ENCODE measurements at places on chromosomes 16 and 17.

- DNase-seq: no peak
Observed at GRCh38 chr17:27438348-27438998, 17.8 kb upstream of the KSR1 start.

- DNase-seq: no peak
Observed at GRCh38 chr16:56547949-56548567, 16.8 kb upstream of the MT4 start.

GRCh38 chr17:12790249-12791106 lies 1.2 kb downstream of the ARHGAP44 start:
- no peak for DNase-seq

- no peak for DNase-seq
Observed at GRCh38 chr16:49930841-49931240, 74.9 kb upstream of the ZNF423 start.

- DNase-seq: no peak
Observed at GRCh38 chr17:2949469-2950044, 113.8 kb downstream of the OR1D5 start.

DNA sequence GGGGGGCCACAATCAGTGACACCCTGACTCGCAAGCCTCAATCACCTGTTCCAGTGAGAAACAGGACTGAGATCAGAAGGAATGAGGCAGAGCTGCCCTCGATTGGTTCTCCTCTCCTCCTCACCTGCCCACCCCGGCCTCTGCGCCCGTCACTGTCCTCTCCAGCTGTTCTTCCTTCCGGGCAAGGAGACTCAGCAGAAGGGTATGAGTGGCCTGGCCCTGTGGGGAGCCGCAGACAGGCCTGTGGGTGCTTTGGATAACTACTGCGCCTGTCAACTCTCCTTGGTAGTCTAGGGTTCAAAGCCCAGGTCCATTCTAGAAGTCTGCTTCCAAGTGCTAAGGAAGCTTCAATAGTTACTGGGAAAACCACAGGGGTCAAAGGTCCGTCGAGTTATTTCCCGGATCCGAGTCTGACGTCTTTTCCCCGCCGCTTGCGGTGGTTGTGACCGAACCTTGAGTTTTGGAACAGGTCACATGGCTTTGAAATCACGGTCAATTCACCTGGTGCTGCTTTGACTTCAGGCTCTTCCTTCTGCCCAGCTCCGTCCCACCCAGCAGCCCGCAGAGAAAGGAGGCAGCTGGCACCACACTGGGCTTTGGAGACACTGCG lies 8.3 kb downstream of the CARD14 start:
- no peak for DNase-seq

GRCh38 chr16:346587-346986 lies 5.9 kb downstream of the AXIN1 start:
- DNase-seq: no peak

- no peak for DNase-seq
Observed at GRCh38 chr16:11896486-11897176, 19.1 kb downstream of the GSPT1 start.

GRCh38 chr16:85555719-85556455 lies 57.2 kb upstream of the GSE1 start:
- no peak for DNase-seq

DNA sequence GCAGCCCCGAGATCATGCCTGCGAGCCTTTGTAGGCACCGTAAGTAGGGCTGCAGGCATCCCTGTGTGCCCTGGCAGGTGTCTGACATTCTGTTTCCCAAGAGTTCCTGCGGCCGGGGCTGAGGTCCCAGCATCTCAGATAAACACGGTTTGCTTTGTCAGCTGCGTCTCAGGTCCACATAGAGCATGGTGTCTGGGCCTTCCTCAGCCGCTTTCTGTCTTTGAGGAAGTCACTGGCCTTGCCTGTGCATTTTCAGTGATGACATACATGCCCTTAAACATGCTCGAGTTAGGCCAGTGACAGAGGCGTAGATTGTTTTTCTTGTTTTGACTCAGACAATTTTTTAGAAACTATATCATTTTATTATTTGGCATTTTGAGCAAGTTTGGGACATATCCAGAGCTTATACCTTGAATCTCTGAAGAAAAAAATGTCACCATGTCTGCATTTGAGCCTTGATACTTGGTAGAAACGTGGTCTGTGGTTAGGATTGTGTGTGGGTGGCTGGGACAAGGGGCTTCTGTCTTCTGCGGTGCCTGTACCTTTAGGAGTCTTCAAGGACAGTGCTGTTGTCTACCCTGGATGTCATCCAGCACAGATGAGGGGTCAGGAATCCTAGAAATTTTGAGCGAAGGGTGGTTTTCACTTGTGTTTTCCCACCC lies 105.8 kb downstream of the SNX29 start:
- DNase-seq: no peak

DNA sequence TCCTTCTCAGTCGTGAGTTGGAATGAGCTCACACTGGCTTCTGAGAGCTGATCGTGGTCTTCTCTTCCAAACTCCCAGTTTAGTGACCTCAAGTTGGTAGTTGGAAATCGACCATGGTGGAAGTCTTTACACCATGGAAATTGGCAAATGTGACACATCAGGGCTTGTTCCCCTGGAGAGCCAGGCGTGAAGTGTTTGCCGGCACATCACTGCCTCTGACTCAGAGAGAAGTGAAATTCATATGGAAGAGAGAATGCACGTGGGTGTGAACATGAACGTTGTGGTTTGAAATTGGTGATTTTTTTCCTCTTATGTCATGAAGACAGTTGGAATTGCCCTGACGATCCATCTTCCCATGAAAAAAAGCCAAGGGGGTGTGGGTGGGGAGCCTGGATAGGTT lies 47.4 kb downstream of the AXIN2 start:
- no peak for DNase-seq

DNA sequence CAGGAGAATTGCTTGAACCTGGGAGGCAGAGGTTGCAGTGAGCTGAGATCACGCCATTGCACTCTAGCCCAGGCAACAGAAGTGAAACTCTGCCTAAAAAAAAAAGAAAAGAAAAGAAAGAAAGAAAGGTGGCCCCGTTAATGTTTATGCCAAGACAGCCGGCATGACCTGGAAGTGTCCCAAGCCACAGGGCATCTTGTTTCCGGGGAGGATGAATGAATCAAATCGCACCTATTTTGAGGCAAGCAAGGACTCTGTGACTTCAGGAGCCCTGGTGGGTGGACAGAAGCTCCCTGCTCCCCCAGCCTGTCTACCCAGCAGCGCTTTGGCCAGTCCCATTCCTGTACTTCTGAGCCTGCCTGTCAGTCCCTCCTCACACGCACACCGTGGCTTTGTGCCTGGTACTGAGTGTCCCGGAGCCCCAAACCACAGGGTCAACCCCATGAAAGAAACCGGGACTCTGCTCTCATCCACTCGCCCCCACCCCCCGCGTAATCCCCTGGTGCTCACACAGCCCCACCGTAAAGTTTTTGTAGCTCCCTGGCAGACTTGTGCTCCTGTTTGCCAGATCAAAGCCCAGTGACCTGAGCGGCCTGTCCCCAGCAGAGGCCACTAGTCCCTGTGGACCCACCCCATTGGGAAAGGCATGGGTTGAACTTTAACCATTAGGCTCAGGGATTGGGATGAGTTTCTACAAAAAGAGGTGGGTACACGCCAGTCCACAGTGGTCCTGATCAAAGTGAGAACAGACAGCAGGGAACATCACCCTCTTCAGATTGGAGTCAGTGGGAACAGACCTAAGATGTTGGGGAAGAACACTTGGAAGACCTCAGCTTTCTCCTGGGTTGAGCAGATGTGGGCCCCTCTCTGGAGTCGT lies 19.3 kb downstream of the CD2BP2 start:
- DNase-seq: no peak

GRCh38 chr16:66551788-66552285 lies 539 bp upstream of the CKLF start:
- no peak for DNase-seq

DNA sequence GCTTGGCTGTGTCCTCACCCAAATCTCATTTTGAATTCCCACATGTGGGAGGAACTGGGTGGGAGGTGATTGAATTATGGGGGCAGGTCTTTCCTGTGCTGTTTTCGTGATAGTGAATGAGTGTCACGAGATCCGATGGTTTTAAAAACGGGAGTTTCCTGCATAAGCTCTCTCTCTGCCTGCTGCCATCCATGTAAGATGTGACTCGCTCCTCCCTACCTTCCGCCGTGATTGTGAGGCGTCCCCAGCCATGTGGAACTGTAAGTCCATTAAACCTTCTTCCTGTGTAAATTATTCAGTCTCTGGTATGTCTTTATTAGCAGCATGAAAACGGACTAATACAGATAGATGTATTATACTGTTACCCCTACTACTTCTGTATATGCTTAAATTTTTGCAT lies 3.6 kb downstream of the SPATA33 start:
- DNase-seq: no peak

DNA sequence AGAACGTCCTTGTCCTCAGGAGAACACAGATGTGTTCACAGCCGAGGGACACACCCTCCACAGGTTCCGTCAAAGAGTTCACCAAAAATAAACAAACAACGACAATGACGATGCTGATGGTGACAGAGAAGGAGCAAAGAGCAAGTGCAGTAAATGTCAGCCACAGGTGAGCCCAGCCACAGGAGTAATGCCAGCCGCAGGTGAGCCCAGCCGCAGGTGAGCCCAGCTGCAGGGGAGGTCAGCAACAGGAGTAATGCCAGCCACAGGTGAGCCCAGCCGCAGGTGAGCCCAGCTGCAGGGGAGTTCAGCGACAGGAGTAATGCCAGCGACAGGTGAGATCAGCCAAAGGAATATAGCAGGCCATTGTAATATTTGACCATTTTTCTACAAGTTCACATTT lies 315.2 kb downstream of the FOXL1 start:
- DNase-seq: no peak

- no peak for DNase-seq
Observed at GRCh38 chr16:29158785-29159184, 173.9 kb downstream of the LAT start.

GRCh38 chr17:11330826-11331225 lies 89.8 kb downstream of the SHISA6 start:
- no peak for DNase-seq

GRCh38 chr16:58337090-58337444 lies 42.2 kb upstream of the PRSS54 start:
- DNase-seq: no peak

- DNase-seq: no peak
Observed at GRCh38 chr17:44400226-44400847, 10.9 kb upstream of the ITGA2B start.

- DNase-seq: no peak
Observed at GRCh38 chr16:66095676-66096075, 270.8 kb upstream of the CDH5 start.

- no peak for DNase-seq
Observed at GRCh38 chr16:52563767-52564611, 17.0 kb upstream of the TOX3 start.

DNA sequence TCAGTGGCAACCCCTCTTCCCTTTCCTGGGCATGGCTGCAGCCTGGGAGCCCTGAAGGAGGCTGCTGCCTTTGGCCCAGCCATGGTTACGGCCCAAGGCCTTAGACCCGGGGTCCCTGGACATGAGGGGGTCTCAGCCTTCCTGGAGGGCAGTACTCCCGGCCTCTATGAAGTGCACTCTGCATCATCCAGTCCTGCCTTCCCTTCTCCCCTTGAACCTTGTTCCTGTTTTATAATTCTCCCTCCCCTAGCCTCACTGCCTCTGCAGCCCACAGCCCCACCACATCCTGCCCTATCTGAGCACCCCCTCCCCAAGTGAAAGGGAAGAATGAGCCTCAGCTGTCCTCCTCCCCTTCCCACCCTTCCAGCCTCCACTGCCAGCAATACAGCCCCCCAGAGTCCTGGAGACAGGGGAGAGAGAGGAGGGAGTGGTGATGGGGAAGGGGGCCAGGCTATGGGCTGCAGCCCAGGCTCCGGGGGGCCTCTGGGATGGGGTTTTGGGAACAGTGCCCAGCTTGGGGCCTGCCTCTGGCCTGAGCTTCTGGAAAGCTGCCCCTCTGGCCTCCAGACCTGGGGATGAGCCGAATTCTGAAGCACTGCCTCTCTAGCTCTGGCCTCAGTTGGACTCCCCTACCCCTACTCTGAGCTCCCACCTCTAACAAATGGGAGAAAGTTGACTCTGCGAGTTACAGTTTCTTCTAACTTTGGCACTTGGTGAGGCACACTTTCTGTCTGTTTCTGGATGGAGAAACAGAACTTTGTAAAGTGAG lies 7.6 kb downstream of the CCR7 start:
- no peak for DNase-seq

DNA sequence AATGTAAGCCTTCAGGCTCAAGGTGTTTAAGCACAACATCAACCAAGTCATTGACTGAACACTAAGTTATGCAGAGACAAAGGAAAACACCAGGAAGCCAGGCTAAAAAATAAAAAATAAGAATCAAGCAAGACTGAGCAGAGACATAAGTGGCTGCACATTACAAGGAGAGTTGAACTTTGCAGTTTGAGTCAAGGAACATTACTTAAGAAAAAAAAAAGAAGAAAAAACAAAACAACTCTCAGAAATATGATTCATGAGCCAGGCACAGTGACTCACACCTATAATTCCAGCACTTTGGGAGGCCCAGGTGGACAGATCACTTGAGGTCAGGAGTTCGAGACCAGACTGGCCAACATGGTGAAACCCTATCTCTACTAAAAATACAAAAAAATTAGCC lies 168.1 kb downstream of the C16orf95 start:
- DNase-seq: no peak

DNA sequence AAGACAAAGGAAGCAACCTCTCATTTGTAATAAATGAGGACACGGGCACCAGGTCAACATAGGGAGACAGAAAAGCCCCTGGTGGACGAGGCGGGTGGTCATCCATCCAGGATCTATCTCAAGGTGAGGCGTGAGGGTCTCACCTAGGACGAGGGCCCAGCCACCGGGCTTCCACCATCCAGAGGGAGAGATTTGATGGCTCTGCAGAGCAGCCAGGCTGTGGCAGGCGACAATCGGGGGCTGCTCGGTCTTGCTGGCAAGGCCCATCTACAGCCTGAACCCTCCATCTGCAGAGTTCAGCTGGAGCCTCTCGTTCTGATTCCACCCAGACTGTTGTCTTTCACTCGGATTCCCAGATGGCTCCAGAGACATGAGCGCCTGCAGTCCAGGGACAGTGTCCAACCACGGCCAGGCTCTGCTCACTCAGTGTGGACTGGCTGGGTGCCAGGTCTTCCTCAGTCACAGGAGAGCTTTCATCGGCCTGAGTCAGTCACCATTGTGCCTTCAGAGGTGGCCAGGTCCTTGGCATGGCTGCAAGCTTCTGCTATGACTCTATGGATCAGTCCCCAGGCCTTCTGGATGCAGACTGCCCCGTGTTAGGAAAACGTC lies 5.9 kb downstream of the LITAFD start:
- no peak for DNase-seq

DNA sequence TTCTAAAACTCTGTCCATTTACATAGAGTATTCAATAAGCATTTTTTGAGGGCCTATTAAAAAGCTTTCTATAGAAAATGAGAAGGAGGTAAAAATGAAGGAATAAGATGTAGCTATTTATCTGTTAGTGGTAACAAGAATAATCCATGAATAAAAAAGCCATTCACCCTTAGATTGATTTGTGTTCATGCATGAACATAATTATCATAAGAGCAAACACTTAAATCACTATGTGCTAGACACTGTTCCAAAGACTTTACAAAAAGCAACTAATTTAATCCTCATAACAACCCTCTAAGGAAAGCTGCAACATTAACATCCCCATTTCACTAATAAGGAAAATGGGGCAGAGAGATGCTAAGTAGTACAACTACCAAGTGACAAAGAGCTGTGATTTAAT lies 6.6 kb downstream of the CCDC47 start:
- DNase-seq: no peak
